RWPE1 (cell line): ENCODE measurements at places on chromosomes 6 and 20.

DNA sequence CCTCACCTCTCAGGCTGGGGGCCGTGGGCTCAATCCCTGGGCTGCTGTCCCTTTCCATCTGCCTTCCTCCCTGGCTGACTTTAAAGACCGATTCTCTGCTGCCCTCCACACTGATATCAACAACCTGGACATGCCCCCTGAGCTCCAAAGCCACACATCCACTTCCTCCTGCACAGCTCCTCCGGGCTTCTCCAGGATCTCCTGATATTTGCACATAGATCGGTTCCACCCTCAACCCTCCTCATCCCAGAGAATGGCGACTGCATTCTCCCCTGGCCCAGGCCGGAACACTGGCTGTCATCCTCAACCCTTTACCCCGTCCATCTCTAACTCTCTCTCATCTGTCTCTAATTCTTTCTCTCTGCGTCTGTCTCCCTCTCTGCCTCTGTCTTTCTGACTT, 21.0 kb upstream of the NOL4L start:
- DNase-seq: no peak

GRCh38 chr6:142684371-142684770, 260.6 kb downstream of the HIVEP2 start:
- DNase-seq: no peak

GRCh38 chr20:8152183-8152582, 20.1 kb downstream of the PLCB1 start:
- DNase-seq: no peak

GRCh38 chr6:1463275-1463674, 73.9 kb downstream of the FOXF2 start:
- DNase-seq: no peak
